ENCODE measurements at places on chromosomes 5 and 9.

DNA sequence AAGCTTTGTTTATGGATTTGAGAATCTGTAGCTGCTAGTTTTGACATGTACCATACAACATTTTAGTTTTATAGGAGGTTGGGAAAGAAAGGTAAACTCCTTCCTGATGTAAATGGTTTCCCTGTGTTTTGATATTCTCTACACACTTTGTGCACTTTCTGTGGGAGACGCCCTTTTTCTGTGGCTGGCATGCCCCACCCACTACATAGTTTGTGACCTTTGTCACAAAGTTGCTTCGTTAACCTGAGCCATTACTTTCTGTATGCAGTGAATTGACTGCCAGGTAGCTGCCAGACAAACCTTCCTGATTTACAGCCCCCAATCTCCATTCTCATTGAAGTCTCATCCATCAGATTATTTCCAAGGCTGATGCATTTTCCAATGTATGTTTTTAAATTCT is 90.6 kb downstream of the NLN start:
- peak; percentile 68 for ATAC-seq

GRCh38 chr5:125712397-125712796 is 710.8 kb upstream of the GRAMD2B start:
- no peak for ATAC-seq

DNA sequence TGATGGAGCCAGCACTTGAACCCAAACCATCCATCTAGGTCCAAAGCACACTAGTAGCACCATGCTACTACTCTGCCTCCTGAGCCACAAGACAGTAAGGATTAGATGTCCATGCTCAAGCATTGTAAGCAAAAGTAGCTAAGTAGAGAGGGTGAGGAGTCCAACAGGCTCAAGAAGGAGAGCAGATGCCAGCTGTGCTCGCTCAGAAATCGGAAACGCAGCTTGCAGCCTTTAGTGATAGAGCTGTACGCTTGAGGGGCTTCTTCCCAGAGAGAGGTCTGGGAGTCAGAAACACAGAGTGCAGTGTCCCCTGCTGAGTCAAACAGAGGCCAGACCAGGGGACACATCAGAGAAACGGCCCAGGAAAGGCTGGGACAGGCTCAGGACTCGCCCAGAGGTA is 32.7 kb upstream of the GABRP start:
- ATAC-seq = no peak

- ATAC-seq = no peak
Measured at GRCh38 chr5:140986117-140986521, 19.8 kb downstream of the PCDHAC2 start.

DNA sequence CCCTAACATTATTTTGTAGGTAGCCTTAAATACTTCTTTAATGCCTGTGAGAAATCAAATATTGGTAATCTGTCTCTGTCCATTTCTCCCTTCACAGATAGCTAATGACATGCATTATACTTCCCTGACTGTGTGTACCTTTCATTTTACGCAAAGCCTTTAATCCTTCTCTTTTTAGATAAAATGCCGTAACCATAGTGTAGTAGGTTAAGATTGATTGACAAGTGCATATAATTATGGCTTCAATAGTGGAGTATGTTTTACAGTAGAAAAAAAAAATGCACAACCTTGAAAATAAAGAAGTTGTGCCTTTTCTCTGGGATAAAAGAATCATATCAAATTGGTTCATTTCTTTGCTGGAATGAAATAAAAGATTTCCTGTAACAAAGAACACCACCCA is 559.6 kb upstream of the GRAMD2B start:
- no peak for ATAC-seq

- no peak for ATAC-seq
Measured at GRCh38 chr9:78021697-78022096, 9.9 kb downstream of the GNAQ start.

DNA sequence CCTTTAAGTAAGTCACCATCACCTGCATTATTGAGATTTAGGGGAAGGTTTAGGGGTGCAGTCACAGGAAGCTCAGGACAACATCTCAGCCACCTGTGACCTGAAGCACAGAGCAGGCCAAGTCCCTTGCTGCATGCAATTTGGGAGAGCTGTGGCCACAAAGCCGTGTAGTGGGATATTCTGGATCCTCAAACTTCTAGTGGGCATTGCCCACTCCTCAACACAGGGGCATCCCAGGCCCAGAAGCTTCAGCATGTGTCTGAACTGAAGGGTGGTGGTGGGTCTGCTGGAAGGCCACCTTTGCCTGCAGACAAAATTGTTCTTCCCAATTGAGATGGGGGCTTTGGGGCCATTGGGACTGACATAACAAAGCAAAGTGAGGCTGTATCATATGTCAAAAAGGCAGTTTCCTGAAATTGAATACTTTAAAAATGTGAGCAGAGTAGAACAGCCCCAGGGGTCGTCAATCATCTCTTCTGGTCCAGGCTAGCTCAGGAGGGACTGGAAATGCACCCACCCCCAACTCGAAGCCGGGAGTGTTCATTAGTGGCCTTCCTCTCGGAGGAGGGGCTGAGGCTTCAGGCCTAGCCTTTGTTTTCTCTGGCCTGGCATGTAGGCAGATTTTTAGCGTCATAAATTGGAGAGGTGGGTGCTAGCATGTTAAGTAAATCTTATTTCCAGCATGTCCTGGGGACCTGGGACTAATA is 2.8 kb upstream of the GADD45G start:
- ATAC-seq = no peak

DNA sequence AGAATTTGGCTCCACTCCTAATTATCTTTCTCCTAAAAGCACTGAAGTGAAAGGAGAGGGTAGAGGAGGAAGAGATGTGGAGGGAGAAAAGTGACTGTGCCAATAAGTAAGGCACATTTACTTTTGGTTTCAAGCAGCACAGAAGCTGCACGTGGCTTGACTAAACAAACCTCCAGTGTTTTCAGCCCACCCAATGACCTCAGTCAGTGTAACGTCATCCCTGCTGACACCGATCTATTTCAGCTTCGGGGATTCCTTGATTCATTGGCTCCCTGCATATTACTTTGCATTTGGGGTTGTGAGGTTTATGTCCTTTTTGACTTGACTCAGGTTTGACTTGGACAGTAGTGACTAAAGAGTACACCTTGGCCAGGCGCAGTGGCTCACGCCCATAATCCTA is 35.6 kb upstream of the NIM1K start:
- peak; percentile 78 for ATAC-seq

GRCh38 chr5:108941746-108942145 is 194.0 kb downstream of the FER start:
- no peak for ATAC-seq

DNA sequence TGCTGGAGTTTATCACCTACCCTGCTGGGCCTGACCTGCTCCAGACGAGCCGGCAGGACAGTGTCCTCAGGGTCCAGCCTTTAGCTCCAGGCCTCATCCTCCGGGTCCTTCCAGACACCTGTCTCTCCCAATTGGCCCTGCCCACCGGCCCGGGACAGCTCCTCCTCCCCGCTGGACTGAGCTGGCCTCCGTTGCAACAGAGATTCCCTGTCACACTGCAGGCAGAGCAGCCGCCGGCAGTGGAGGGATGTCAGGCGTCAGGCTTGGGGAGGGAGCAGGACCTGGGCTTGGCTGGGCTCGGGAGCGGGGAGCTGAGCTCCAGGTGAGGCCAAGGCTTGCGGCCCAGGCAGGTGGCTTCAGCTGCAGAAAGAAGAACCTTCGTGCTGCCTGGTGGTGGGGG is 1.7 kb downstream of the KCNT1 start:
- ATAC-seq = no peak

DNA sequence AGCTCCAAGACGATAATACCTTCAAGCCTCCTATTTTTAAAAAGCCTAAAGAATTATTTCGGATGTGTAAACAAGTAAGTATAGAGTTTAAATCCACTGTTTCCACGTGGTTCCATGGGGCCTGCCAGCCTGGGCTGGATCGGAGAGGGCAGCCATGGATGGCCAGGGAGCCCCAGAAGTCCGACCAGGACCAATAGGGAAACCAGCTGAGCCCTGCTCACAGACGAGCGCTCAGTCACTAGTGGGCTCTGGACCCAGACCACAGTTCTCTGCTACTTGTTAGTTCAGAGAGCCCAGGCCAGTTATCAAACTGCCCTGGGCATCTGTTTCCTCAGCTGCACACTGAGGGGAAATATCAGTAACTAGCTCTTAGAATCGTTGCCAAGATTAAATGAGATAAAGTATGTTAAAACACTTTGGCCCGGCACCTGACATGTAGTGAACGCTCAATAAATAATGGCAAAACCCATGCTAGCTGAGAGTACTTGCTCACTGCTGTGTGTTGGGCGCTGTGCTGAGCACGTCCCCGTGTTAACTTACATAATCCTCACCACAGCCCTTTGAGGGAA is 124.8 kb downstream of the RGS3 start:
- ATAC-seq = no peak

GRCh38 chr5:37966871-37967270 is 127.0 kb upstream of the GDNF start:
- no peak for ATAC-seq

DNA sequence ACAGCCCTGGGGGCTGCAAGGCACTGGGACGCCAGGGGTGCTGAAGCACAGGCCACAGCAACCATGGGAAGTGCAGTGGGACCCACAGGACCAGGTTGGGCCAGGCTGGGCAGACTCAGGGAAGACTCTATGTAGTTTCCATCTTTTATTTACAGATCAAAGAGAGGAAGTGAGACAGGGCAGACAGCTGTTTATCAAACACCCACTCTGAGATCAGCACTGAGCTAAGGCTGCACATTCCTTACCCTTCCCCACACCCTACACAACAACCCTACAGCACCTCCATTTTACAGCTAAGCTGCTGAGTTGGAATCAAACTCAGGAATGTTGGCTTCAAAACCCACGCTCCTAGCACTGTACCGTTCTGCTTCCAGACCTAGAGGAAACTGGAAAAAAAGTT is 19.8 kb downstream of the BARHL1 start:
- ATAC-seq = no peak

DNA sequence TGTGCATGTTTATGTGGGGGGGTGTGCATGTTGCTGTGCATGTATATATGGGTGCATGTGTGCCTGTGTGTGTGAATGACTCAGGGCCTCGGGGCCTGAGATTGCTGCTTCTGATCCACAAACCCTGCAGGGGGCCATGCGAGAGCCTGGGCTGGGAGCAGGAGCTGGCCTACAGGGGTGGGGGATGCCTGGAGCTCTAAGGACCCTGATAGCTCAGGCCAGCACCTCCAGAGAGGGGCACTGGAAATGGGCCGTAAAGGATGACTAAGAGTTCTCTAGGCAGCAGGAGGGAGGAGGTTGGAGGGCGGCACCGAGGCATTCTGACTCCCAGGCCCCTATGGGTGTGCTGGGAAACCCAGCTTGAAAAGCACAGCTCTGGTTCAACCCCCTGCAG is 6.9 kb upstream of the UBAC1 start:
- ATAC-seq = no peak

- no peak for ATAC-seq
Measured at GRCh38 chr5:124990723-124991122, 244.3 kb upstream of the ZNF608 start.

DNA sequence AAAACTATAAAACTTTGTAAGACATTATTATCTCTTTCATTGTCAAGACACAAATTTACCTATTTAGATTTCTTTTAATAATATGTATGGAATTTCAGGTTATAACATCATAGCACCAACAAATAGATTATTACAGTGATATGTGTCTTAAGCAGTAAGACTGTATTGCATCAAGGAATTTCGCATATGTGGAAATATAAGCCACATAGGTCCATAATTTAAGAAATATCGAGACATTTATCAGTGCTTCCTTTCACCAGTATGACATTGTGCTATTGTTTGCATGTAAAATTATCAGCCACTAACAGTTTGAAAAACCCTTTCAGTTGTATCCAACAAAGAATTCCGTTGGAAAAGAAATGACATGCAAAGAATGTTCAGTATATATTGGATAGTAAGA is 186.7 kb upstream of the RASA1 start:
- no peak for ATAC-seq

- ATAC-seq = no peak
Measured at GRCh38 chr5:10631316-10631996, 67.6 kb downstream of the ANKRD33B start.

GRCh38 chr5:151924564-151925301 is at the start of gene GLRA1:
Gene GLRA1, minus strand, starts transcription at chr5:151924851. Its CDS starts 302 bp downstream, at chr5:151924549.
- no peak for ATAC-seq

DNA sequence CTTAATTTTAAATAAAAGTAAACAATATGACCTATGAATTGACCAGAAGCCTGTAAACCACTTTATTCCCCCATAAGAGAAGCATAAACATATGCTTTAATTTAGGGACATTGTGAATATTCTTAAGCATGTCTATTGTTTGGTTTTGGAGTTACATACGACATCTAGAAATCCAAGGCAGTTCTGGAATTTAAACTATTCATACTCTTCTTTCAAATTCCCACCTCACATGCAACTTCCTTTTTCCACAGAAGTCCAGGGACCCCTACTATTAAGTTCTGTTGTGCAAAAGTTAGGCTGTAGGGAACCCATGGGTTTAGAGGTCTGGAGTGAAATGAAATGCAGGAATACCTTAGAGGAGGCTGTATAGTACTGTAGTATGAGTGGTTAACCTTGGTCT is 2.1 kb downstream of the RIC1 start:
- ATAC-seq = no peak

Data from activated T-helper 17 cell treated with anti-CD3 and anti-CD28 coated beads, Interleukin-2, amount 50 U/mL, for 72 hours (primary cell).